ENCODE measurements at places on chromosomes 12 and 14. TPM values are rescaled to one million over a fixed set of nuclear protein-coding genes. Genes with fewer than 3 reads are reported as not detected.
A peak's percentile ranks its signal among the peaks of the same experiment; 100 is the strongest.

The KRR1 gene
- 68.4 TPM for total RNA-seq

- DNase-seq = peak; percentile 69
These were observed 4.4 kb downstream of the MAP4K5 start for GRCh38 chr14:50528000-50528399.

- DNase-seq = peak; percentile 86
These were observed 22.8 kb downstream of the TPCN1 start for GRCh38 chr12:113244047-113244460.

The LRRC74A gene
- total RNA-seq = not detected

The PZP gene
- total RNA-seq = not detected

GRCh38 chr14:54462048-54462447 lies 20.9 kb upstream of the CNIH1 start:
- DNase-seq = peak; percentile 37

GRCh38 chr12:74816398-74817175 lies 279.0 kb downstream of the ATXN7L3B start:
- no peak for DNase-seq

The LRP6 gene
- 17.3 TPM for total RNA-seq

GRCh38 chr14:63276492-63277342 lies 42.0 kb downstream of the GPHB5 start:
- DNase-seq = peak; percentile 76

DNA sequence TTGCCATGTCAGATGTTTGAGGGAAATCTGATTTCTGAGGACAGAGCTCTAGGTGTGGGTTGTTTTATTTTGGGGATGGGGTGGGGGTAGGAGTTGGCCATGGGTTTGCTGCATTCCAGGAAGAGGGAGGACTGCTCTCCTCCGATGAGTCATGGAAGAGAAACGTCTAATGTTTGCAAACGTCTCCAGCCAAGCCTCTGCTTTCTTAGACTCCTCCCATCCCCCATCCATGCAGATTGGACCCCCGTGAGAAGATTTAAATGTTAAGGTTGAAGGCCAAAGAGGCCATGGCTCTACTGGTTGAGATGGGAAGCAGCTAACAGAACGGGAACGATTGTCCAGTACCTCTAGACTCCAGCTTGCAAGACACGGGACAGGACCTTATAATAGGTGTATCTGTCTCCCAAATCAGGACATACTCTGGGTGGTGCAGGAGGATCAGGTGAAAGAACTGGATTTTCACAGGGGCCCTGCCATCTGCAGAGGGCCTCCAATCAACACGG lies 11.4 kb upstream of the ATP2A2 start:
- peak; percentile 91 for DNase-seq

The BHLHE41 gene
- 81.0 TPM for total RNA-seq

DNA sequence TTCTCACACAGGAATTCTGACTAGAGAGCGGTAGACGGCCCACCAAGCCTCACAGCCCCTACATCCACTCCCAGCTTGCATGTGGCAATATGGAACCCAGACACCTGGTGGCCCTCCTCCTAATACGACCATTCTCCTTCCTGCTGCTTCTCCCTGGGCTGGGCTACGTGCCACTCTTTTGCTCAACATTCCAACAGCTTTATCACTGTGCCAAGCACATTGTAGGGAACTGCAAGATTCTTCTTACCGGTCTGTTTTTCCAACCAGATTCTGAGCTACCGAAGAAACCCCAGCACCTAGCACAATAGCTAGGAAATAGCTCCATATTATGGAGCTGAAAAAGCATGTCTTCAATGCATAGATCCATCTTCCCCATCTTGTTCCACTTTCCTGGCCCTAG lies 58.1 kb downstream of the STXBP6 start:
- no peak for DNase-seq

The ENDOU gene
- not detected for total RNA-seq

The SVOP gene
- total RNA-seq = not detected

Data from PC-3 (cell line).